ENCODE measurements at places on chromosomes 6 and 20. TPM values are rescaled to one million over a fixed set of nuclear protein-coding genes. Genes with fewer than 3 reads are reported as not detected.

STK38 gene
- 25.7 TPM for total RNA-seq

GRIK2 gene
- total RNA-seq, result 0.88 TPM

- peak; percentile 26 for DNase-seq
These were observed 1.2 kb downstream of the ELOVL2 start for GRCh38 chr6:11042750-11043377.

DNA sequence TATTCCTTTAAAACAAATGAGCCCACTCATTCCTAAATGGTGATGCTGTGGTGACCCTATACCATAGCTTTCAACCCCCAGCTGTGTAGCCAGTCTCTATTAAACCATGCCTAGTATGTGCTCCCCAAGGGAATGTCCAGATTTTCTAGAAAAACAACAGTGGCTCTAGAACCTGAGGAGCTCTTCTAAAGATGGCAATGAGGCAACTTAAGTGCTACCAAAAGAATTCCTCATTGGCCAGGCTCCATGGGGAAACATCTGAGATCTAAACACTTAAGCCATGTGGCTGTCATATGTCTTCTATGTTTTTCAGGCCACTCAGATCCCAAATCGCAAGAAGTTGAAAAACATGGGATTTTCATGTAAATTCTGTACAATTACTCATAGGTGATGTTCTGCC lies 191.0 kb downstream of the TPBG start:
- peak; percentile 22 for DNase-seq

HLA-DQA1 gene
- total RNA-seq, result not detected

DNA sequence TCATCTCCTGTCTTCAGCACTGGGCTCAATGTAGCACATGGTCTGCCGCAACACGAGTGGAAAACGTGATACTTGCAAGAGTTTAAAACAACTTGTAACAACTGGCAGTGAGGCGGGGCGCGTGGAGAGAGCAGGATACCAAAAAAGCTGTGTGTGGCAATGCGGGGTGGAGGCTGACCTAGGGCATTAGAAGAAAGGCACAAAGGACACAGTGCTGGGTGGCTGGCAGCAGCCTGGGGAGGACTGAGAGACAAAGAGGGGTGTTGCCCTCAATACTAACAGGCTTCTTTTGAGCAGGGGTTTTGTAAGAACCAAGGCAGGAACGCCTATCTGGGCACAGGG lies 1.5 kb upstream of the GFOD1 start:
- DNase-seq, result no peak

DNA sequence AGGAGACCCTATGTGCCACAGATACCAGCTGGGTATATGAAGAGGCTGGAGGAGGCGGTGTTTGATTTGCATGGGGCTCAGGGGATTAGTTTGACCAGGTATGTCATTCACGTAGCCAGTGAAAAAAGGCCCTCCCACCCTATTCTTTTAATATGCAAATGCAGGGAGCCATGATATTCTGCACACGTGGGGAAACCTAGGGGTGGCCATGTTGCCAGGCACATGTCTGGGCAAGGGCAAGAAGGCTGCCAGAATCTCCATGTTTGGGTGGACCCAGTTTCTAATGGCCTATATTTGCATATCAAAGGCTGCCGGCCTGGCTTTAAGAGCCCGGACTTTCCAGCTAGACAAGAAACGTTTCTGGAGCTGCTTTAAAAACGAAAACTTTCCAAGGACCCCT lies 60.4 kb downstream of the SOX4 start:
- DNase-seq, result no peak

RIPPLY2 gene
- not detected for total RNA-seq

TRIM10 gene
- total RNA-seq, result not detected

DNA sequence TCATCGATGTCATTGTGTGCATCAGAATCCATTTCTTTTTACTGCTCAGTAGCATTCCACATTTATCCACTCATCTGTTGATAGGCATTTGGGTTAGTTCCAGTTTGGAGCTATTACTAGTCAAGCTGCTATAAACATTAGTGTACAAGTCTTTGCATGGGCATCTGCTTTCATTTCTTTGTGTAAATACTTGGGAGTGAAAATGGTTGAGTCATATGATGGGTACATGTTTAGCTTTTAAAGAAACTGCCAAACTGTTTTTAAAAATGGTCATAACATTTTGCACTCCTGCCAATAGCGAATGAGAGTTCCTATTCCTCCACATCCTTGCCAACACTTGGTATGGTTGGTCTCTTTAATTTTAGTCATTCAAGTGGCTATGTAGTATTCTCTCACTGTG lies 21.2 kb upstream of the SLC22A2 start:
- DNase-seq, result peak; percentile 47

GRCh38 chr6:15077006-15077405 lies 168.9 kb upstream of the JARID2 start:
- DNase-seq, result no peak

- DNase-seq, result peak; percentile 12
These were observed 38.0 kb downstream of the CST8 start for GRCh38 chr20:23528867-23529431.

GRCh38 chr6:147322299-147323162 lies 118.3 kb downstream of the STXBP5 start:
- DNase-seq, result no peak

MARCKS gene
- 168 TPM for total RNA-seq

GRCh38 chr20:23136893-23137745 lies 51.0 kb upstream of the CD93 start:
- DNase-seq, result no peak

- DNase-seq, result no peak
These were observed 278.4 kb downstream of the CDH26 start for GRCh38 chr20:60236613-60237012.

DNA sequence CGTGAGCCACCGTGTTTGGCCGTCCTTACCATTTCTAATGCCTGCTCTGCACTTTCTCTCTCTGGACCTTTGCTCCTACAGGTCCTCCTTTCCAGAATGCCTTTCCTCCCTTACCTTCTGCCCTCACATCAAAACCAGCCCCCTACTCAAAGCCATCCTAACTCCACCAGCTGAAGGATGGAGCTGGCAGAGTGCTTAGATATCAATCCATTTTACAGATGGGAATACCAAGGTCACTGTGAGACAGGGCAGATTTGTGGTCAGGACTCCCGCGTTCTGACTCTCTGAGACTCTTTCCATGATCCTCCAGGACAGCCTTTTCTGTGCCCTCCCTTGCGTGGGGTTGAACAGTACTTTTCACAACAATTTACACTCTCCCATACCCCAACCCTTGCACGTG lies 41.7 kb upstream of the SCRT2 start:
- DNase-seq, result no peak

LY6G6C gene
- total RNA-seq, result not detected

DNA sequence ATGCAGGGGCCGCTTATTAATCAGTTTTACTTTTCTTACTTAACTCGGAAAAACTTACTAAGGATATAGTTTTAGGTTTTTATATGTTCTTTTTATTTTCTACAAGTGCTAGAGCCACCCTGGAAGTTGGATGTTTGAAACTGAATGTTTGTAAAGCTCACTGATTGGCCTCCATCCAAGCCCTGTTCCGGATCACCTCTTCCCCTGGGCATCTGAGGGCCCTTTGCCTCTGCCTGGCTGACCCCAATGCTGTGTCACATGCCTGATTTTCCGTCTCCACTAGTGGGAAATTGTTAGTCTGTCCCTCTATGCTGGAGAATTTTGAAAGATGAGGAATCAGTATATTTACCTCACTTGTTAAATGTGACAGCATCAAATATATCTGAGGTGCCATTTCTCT lies 79.3 kb downstream of the SLC35F1 start:
- DNase-seq, result no peak

DNA sequence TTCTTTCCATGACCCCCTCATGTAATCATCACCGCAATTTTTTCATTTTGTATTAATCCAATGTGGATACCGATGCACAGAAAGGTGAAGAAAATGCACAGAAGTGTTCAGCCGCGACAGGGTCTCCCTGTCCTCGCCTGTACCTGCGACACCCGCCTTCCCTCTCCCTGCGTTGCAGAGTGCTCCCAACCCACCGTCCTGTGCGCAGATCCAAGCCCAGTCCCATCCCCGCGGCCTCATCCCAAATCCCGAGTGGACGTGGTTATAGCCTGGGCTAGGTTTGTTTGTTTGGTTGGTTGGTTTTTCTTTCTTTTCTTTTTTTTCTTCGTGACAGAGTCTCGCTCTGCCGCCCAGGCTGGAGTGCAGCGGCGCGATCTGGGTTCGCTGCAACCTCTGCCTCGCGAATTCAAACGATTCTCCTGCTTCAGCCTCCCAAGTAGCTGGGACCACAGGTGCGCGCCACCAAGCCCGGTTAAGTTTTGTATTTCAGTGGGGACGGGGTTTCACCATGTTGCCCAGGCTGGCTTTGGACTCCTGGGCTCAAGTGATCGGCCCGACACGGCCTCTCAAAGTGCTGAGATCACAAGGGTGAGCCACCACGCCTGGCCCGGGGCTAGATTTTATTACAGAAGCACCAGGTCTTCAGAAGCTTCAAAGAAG lies 536 bp upstream of the RAET1G start:
- no peak for DNase-seq

ZC2HC1B gene
- total RNA-seq, result not detected

NHLRC1 gene
- total RNA-seq, result 2.1 TPM

- no peak for DNase-seq
These were observed 303.8 kb upstream of the MAN1A1 start for GRCh38 chr6:119653329-119653728.

- no peak for DNase-seq
These were observed 29.7 kb upstream of the PI16 start for GRCh38 chr6:36924778-36925374.

PRSS35 gene
- total RNA-seq, result not detected

DNA sequence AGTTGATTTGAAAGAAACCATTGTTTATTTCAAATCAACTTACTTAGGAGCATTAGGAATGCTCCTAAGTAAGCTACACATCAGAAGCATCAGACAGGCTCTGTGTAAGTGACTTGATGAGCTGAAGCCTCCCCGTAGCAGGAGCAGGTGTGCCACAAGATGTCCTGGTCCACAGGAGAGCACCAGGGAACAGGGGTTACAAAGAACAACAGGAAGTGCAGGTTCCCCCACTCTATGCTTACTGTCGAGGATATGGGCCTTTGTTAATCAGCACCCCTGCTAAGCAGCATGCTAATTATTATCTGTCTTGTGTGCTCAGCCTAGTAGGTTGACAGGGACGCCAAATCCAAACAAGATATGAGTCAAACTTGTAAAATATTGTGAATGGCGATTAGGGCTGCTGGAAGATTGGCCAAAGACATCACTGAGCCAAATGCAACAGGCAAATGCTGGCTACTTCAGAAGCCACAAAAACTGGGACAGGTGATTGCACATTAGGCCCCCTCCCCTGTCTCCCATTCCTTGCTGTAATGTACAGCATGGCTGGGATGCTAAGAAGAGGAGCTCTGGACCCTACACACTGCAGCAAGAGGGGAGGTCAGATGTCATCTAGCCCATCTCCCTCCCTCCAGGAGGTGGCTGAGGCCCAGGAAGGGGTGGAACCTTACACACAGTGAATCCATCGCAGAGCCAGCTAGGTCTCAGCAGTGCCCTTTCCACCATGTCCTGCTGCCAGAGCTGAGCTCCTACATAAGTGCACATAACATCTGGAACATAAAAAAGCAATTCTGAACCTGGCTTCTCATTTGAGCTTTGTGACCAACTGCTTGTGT lies 939 bp downstream of the TGM3 start:
- no peak for DNase-seq

GRCh38 chr20:57407541-57407956 lies 16.4 kb downstream of the RBM38 start:
- no peak for DNase-seq

DNA sequence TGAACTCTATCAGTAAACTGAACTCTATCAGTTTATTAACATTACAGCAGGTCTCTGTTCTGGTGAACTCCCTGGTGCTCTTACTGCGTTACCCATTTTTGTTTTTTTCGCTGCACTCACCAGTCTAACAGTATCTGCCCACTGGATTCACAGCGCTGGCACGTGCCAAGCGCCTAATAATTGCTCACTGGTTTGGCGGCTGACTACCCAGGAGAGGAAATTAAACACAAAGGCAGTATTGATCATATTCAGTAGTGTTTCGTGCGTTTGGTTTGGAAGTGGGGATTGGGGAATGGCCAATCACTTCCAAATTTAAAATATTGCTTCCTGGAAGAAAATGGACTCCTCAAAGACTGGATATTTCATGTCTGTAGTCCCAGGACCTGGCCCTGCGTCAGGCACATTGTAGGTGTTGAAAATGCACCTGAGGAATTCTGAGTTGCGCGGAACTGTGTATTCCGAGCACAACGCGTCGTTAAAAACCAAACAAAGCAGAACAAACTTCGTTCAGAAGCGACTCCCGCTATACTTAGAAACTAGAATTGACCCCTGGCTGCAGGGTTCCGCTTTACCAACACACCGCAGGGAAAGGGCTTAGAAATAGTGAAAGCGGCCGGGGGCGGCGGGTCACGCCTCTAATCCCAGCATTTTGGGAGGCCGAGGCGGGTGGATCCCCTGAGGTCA lies 1.1 kb upstream of the RPS12 start:
- DNase-seq, result peak; percentile 62

DNA sequence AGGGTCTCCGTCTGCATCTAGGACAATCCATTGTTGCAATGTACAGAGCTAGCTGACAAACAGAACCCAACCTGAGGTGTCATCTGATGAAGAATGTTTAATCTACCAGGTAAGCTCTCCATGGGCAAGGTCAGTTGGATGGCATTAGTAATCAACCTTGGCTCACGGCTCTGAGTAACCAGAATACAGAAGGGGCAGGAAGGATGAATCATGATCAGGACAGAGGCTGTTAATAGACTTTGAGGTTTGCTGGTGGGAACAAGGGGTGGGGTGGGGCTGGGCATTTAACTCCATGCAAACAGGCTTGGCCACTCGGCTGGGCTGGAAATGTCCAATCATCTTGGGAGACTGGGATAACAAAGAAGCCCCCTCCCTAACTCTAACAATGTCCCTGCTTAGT lies 77.1 kb upstream of the MRPS10 start:
- peak; percentile 90 for DNase-seq

- no peak for DNase-seq
These were observed 7.9 kb downstream of the RMND1 start for GRCh38 chr6:151443911-151444621.

WFDC12 gene
- total RNA-seq, result not detected

DNA sequence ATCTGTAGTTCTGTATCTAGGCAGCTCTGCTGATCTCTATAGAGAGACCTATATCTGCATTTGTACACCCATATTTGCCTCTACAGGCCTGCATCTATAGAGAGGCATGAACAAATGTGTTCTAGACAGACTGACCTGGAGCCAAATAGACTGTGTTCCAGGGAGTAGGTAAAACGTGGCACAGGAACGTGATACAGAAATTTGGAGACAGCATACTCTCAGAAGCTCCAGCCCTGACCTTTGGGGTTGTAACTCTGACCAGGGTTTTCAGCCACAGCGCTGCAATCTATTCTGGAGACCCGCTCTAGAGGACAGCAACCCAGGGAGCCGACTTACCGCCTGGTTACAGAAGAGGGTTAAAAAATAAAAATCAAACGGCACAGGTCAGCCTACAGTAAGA lies 983 bp downstream of the RBBP9 start:
- DNase-seq, result peak; percentile 11

DNA sequence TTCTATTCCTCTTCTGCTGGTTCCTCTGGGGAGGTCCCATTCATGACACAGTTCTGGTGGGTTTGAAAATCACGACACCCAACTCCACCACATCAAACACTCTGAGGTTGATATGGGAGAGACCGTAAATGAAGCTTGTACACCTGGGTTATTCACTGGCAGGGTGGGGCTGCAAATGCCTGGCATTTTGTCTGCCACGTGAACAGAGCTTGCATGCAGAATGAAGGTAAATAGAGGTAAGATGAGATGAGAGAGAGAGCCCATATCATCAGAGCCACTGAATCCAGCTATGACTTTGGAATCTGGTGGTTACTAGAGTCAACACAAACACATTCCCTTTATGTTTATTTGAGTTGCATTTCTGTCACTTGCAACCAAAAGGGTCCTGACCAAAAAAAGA lies 97.4 kb downstream of the BANF2 start:
- no peak for DNase-seq

YWHAB gene
- 135 TPM for total RNA-seq

TFAP2C gene
- 104 TPM for total RNA-seq

All from RPMI7951 (cell line).